ENCODE measurements at places on chromosomes 3 and 15.

DNA sequence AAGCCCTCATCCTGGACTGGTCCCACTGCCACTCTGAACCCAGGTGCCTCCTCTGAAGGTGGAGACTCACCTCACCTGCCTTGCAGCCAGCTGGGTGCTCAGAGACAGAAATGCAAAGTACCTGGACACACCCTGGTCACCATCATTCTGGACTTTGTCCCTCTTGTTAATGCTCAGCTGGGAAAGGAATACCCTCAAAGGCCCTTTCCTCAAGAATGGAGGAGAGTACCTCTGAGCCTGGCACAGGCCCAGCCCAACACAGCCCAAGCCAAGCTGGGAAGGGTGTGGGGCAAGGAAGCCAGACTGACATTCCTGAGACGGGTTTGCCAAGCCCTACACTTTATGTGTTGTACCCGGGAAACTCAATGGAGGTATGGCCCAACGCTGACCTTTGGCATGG lies 983 bp upstream of the ALAS1 start:
- no peak for DNase-seq

- no peak for DNase-seq
Observed at GRCh38 chr15:38163658-38164057, 89.0 kb upstream of the SPRED1 start.

- no peak for DNase-seq
Observed at GRCh38 chr3:176106380-176106779, 1090.9 kb downstream of the TBL1XR1 start.

DNA sequence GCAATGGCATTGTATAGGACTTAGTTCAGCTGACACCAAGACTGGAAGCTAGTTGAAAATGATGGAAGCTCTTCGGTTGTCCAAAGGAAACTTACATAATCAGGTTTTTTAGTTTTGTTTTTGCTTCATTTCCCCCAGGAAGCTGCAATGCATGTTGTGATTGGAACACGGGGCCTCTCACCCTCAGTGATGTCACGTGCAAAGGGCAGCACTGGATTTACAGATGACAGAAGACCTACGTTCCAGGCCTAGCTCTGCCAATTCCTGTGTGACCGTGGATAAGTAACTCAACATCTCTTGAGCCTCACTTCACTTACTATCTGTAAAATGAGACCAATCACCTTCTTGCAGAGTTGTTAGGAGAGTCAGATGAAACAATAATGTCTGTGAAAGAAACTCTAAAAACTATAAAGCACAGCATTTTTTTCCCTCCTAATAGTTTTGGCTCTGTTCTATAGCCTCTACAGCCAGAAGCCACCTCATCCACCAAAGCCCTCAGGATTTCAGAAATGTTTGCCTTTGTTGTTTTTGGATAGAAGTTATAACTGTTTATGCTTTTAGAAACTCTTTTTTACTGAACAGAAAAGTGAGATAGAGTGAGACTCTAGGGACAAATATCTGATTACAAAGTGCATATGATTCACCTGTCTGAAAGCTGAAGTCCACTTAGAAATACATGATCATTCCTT lies 4.6 kb downstream of the RBSN start:
- DNase-seq, result no peak

GRCh38 chr3:172343117-172343516 lies 105.1 kb downstream of the GHSR start:
- no peak for DNase-seq
